Endodermal cell (in vitro differentiated cells): ENCODE measurements at places on chromosomes 11 and 22.

DNA sequence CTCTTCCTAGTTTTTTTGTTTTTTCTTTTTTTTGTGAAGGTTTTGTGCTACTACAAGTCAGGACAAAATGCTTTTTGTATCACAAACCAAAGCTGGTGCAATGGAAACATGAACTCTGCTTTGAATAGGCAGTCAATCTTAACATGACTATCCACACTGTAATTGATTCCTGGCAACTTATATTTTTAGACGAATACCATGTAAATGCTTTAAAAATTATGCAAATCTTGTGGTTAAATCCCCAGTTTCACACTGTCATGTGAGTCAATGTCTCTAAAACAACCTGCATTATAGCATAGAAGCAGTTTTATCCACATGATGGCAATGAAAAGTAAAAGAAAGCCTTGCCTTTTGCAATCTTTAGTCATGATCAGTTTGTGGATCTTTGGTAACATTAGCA, 8.9 kb downstream of the TRPC6 start:
- DNase-seq: no peak

- DNase-seq: no peak
Observed at GRCh38 chr11:85875505-85875904, 20.3 kb downstream of the CCDC83 start.

DNA sequence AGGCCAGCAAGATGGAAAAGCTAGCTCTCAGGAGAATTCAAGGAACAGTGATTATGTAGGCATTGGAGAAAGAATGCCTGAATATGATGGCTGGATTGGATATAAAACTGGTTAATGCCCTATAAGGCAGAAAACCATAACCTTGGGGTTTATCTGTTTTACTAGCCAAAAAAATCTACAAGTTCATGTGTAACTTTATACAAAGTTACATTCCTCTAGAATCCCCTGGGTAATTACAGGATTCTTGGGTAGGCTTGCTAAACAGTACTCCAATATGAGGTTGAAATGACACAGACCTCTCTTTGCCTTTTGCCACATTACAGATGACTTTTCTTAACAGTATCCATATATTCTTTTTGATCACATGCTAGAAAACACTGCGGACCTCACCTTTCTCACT, 26.0 kb downstream of the TSPAN18 start:
- DNase-seq: peak; percentile 3

- DNase-seq: peak; percentile 83
Observed at GRCh38 chr11:63907808-63908530, 9.0 kb downstream of the RCOR2 start.

DNA sequence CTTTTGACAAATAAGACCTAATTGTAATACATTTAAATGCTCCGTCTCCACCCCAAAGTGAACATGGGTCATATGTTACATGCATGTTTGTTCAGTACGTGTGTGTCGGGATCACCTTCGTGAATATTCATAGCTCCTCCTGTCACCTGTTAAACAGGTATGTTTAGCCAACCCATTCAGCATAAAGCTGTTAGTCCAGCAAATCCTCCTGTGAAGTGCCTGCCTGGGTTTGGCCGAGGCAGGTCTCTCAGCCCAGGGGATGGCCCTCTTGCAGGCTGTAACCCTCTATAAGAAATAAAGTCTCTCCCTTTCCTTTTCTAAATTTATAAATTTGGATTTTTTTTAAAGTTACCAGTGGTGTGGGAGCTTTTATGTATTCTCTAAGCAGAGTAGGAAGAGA, 38.9 kb upstream of the NTM start:
- DNase-seq: no peak

DNA sequence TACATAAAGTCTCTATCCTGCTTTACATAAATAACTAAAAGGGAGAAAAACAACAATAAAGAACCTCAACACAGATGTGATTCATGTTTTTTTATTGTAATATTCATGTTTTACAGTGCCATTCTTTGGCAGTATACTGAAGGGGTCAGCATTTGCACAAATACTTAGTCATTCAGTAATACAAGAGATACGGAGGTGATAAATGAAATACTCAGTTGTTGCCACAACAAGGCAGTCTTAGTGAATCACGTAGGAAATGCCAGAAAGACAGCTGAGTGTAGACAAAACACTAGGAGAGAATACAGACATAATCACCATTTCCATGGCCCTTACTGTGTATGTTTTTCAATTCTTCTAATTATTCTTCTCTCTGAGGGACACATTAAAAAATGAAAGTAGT, 910.4 kb downstream of the METTL15 start:
- no peak for DNase-seq

DNA sequence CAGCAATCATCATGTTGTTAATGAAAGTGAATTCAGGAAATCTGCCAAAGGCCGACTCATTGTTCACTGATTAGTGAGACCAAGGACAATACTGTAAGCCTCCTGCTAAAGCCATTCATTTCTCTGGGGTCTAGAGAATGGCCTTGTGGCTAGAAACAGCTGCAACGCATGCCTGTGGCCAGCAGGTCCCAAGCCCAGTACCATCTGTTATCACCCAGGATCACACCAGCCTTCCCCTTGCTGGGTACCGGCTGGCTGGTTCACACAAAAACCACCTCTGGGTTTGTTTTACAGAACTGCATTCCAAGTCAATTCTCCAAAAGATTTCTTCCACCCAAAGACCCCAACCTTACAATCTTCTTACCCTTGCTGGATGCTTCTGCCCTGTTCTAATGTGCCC, 1.1 kb downstream of the PLAAT5 start:
- peak; percentile 83 for DNase-seq

GRCh38 chr11:1151366-1152315, 6.1 kb upstream of the MUC5AC start:
- no peak for DNase-seq

GRCh38 chr11:70326833-70327232, 56.3 kb downstream of the PPFIA1 start:
- DNase-seq: no peak

GRCh38 chr22:27168681-27169080, 511.3 kb downstream of the MIAT start:
- no peak for DNase-seq

DNA sequence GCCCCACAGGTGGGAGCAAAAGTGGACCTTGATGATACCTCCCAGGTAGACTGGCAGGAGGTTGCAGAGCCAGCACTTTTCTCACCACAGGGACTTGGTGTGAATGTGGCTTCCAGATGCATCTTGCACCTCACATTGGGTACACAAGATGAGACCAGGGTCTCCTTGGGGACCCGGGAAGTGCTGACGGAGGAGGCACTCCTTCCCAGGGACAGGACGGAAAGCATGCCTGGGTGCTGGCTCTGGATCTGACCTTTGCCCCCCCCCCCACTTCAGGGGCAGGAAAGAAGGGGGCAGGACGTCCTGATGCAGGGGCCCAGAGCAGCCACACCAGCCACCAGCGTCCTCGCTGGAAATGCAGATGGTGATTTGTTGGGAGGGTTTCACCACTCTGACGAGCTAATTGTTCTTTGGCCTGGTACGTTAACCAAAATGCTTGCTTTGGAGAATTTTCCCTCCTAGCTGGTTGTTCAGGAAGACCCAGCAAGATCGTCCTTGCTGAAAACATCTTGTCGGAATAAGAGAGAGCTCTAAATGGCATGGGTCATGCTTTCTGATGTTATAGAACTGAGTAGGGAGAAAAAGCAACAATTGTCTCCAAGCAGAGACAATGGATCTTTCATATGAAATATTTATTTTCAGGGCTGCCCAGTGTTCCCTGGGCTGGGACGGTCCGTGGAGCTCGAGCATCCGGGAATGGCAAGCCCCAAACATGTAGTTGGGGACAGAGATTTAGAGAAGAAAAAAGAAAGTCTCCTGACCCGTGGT, 74.4 kb upstream of the PPARA start:
- no peak for DNase-seq

GRCh38 chr11:120462825-120463224, 48.7 kb upstream of the GRIK4 start:
- no peak for DNase-seq

DNA sequence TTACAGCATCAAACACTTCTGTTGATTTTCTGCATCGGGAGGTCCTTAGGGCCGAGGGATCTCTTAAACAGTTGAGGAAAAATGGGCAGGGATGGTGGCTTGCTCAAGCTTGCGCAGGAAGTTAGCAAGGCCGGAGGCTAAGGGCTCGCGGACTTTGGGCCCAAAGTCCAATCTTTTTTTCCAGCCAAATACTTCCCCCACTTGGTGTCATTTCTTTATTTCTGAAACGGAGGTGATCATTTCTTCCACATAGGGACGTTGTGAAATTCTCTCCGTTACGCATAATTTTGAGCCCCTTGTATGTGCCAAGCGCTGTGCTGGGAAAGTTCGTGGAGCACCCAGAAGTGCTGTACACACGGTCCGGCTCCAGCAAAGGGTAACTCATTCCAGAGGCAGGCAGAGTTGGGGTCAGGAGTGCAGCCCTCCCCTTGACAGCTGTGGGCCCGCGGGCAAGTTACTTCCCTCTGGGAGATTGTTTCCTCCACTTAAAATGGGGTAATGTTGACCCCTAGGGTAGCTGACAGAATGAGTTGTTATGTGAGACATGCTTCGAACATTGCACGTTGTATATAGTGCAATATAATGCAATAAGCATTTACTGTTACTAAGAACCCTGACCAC, 809 bp downstream of the MIEF1 start:
- no peak for DNase-seq

- no peak for DNase-seq
Observed at GRCh38 chr11:59719556-59719955, 5.9 kb upstream of the OR10V1 start.
